Stimulated activated CD8-positive, alpha-beta memory T cell treated with anti-CD3 and anti-CD28 coated beads, Interleukin-15, amount 100 ng/mL, for 24 hours (primary cell): ENCODE measurements at places on chromosomes 7 and 10.

GRCh38 chr10:86304436-86304835, 62.2 kb downstream of the GRID1 start:
- no peak for DNase-seq

DNA sequence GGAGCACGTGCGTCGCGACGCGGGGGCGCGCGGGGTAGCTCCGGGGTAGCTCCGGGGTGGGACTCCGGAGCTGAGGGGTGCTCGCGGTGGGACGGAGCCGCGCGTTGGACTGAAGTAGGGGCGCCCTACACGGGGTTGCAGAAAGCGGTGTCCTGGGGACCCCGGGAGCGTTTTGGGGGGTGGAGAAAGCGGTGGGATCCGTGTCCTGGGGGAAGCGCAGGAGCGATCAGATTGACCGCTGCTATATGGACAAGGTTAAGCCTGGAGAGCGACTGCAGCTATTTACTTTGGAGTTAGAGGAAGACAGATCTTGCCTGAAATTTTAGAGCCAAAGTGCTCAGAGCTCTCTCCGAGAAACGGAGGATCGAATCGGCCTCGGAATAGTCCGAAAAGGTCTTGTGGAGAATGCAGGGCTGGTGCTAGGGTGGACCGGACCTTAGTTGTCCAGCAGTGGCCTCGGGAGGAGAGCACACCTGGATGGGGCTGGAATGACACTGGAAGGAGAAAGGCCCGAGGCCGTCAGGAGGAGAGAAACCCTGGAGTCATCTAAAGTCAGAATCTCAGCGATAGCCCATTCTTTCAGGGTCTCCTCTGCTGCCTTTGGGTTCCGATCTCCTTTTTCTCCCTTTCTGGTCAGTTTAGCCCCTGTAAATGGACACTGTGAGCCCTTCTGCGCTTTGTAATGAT, 564 bp downstream of the PDSS1 start:
- peak; percentile 20 for DNase-seq

GRCh38 chr10:96502561-96503282, 11.0 kb downstream of the TLL2 start:
- DNase-seq = no peak

DNA sequence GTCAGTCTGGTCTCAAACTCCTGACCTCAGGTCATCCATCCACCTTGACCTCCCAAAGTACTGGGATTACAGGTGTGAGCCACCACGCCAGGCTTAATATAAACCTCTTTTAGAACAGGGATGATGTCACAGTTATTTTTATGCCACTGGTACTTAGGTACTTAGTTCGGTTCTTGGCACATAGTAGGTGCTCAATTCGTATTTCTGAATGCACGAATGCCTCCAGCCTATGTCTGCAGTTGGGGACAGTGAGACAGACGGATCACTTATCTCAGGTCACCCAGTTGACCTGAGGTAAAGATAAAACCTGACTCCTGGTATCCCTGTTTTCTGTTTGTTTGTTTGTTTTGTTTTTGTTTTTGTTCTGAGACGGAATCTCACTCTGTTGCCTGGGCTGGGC, 6.1 kb upstream of the NAT16 start:
- no peak for DNase-seq

DNA sequence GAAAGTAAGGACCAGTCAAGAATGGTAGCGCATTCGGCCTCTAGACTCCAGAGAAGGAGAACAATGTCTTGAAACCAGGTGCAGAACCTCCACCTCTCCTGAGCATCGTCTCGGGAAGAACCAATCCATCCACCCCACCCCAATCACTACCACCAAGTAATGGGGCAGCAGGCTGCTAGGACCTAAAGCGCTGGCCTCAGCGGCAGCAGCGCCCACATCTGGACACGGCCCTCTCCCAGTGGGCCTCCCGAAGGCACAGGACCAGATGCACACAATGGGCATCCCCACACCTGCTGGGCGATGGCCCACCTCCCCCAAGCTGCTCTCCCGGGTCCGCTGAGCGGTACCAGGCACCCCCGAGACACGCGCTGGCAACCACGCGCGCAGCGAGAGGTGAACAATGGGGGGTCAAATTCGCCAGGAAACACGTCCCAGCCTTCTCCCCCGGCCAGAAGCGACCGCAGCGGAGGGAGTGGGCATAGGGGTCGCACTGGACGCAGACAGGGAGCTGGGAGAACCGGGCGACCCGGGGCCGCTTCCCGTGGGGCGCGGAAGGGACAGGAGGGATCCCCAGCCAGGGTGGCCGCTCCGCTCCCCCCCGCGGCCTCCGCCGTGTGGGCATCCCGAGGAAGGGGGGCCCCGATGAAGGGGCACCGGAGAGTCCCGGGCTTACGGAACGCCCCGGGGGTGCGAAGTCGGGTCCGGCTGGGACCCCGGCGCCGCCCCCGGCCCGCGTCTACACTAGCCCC, 506 bp downstream of the CTTNBP2 start:
- DNase-seq = no peak

- no peak for DNase-seq
Measured at GRCh38 chr10:78199759-78200158, 166.1 kb downstream of the RPS24 start.

DNA sequence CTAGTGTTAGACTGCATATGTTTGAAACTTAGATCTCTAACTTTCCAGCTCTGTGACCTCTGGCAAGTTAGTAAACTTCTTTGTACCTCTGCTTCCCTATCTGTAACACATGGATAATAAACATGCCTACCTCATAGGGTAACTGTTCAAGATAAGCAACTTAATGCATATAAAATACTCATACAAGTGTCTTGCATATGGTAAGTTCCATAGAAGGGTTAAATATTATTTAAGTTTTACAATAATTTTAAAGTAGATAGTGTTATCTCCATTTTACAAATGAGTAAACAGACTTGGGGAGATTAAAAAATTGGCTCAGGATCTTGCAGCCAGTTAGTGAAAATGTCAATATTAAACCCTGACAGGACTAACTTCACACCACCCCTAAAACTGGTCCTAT, 30.1 kb upstream of the CD36 start:
- no peak for DNase-seq

- no peak for DNase-seq
Measured at GRCh38 chr10:42866115-42866995, 83.8 kb downstream of the BMS1 start.

DNA sequence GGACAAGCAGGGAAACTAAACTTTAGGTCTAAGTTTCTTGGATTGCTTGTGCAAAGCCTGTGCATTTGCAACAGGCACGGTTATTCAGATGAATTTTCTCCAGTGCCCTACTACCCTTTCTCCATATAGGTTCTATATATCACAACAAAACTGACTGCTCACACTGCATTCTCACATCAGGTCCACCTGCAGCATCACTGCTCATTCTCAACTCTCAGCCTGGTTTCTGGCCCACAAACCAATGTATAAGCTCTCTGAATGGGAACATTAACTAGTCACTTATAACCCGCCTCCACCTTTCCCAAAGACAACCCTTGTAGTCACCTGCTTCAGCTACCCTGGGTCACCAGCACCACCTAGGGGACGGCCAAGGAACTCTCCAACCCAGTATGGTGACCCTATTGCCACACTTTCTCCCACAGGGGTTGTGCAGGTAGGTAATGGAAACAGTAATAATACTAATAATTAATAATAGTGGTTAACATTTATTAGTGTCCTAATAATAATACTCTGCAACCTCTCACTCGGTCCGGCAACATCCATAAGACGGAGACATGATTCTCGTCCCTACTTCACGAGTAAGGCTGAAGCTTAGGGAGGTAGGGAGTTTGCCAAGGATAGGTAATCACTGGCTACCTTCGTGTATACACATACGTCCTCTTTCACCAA, 97.3 kb downstream of the CLEC2L start:
- DNase-seq = peak; percentile 26

DNA sequence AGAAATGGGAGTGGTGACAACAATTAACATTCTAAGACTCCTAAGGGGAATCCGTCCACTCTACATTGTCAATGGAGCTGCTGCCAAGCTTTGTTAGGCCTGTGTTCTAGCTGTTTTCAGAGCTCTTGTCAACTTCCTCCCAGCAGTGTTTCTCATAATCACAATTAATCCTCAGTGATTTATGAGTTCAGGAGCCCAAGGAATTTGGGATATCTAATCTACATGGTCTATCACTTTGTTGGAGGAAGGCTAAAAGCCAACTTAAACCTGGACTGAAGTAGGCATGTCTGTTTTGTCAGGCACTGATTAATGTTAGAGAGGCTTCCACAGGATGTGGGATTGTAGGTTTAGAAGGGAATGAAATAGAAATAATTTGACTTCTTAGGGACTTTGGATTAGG, 10.2 kb upstream of the OR2F2 start:
- no peak for DNase-seq

DNA sequence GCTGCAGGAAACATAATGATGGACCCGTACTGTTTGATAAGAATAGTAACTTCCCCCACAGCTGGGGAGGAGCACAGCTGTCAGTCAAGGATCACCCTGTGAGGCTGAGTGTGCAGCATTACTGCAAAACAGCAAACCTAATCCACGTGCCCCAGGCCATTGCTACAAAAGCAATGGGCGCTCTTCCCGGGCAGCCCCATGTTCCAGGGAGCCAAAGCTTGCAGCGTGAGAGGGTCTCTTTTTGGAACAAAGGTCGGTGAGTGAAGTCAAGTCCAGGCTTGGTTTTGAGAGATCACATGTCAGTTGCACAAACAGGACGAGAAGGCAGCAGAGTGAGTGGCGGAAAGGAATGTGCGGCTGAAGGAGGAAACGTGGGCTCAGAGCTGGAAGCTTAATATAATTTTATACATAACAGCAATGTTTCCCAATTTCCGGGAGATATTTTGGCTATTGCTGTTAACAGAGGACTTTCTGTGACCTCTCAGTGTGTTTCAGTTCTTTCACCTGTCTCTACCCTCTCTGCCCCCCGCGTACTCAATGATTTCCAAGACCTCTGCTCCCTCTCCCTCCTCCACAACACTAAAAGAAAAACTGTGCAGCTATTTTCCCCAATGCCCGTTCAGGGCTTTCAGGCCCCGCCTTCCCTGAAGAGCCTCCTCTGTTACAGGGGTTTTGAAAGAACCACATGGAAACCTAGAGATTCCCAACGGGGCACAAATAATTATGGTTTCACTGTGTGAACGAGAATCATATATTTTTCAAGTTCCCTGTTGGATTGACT, 128.9 kb downstream of the MTPAP start:
- DNase-seq = no peak

GRCh38 chr7:101125989-101126650, 784 bp upstream of the SERPINE1 start:
- DNase-seq = no peak

- no peak for DNase-seq
Measured at GRCh38 chr10:104349623-104350126, 4.0 kb upstream of the CFAP58 start.

DNA sequence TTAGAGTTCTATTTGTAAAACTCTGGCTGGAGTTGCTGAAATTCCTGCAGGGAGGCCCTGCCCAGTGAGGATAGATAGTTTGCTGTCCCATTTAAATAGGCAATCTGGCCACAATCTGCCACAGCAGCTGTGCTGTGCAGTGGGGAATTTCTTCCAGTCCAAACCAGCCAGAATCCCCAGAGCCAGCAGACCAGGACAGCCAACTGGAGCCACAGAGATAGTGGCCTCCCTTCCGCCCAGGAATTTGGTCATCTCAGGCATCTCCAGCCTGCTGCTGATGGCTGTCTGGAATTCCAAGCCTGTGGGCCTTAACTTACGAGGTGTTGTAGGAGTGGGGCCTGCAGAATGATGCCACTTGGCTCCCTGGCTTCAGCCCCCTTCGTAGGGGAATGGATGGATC, 643.4 kb downstream of the DNAJB9 start:
- DNase-seq = no peak

GRCh38 chr10:86137561-86137960, 229.0 kb downstream of the GRID1 start:
- no peak for DNase-seq

GRCh38 chr7:111223802-111224253, 132.9 kb downstream of the LRRN3 start:
- DNase-seq = no peak

- no peak for DNase-seq
Measured at GRCh38 chr7:50206453-50207250, 97.9 kb upstream of the IKZF1 start.

DNA sequence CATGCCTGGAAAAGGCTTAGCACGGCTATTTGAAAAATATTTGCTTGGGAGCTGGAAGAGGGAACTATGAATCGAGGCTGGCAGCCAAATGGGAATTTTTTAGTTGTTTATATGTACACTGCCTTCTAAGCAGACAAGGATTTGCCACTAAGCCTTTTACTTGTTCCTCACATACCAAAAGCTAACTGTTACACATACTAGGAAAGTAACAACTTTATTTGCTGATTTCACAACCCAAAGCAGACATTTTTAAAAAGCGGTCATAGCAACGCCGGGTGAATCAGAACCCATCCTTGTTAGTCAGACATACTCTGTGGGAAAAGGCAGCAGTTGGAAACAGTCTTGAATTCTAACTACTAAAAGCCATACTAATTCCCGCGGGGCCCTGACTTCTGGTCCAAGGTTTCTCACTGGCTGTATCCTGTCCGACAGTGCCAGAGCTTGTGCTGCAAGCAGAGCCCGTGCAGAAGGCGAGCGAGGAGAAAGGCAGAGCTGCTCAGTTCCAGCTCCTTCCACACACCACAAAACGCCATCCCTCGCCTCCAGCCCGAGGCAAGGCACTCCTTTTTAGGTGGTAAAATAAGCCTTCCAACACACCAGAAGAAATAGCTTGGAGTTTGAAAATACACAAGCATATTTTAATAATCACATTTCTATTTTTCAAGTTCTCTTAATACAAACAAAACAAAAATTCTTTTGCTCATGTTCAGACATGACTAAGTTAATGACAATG, 89.2 kb downstream of the RNF216 start:
- no peak for DNase-seq

DNA sequence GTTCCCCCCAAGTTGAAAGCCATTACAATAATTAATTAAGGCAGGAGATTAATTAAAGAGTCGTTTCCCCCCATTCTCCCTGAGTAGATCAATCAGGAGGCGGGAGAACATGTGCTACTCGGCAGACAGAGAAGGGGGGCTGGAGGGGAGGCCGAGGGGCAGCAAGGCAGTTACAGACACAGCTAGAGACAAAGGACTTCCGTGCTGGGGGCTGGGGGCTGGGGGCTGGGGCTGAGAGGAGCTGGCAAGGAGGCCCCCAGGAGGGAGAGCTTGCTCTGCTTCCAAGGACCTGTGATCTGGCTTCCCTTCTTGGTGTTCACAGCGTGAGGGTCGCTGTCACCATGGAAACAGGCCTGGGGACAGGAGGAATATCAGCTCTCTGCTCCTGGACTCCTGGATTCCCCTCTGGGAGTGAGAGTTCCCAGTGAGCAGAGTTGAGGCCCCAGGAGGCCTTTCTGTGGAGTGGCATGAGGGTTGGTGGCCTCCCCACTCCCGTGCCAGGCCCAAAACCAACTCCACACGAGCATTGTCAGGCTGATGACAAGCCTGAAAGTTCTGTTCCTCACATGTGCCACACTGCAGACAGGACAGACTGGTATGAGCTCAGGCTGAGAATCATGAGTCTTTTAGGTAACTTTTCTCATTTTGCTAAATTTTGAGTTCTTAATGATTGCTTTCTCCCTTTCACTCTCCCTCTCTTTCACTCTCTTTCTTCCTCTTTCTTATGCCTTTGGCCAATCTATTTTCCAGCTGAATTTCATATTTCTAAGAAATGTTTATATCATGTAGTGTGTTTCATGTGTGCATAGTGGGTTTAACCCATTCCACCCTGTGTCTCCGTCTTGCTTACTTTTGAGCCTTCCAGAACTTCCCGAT, 16.4 kb downstream of the FAM241B start:
- DNase-seq = no peak
